ENCODE measurements at places on chromosomes 5 and 9.

DNA sequence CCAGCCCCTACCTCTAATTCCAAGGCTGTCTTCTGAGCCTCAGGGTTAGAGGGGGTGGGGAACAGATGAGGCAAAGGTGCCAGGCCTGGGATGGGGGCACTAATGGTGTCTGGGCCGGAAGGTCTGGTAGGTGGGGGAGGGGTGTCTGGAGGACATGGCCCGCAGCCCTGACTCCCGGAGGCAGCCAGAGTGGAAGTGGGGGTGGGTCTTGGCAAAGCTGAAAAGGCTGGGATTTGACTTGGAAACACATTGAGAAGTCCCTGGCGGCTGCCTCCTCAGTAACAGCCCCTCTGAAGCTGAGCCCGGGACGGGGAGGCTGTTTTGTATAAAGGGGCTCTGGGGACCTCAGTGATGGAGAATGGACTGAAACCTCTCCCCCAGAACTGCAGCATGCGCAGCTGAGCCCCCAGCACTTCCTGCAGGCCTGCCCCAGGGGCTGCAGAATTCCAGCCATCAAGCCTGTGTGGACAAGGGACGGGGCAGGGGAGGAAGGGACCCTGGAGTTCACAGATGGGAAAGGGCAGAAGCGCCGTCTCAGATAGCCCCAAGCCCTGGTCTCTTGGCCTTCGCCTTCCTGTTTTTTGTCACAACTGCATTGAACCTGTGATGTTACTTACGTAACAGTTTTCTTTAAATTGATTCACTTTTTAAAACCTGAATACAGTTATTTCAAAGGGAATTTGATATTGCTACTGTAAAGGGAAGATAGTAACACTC lies 49.3 kb upstream of the SYNPO start:
- no peak for DNase-seq

GRCh38 chr9:6645355-6646292 lies at the start of gene GLDC:
GLDC (minus strand) TSS chr9:6645729; CDS start chr9:6645499, 230 bp downstream.
- DNase-seq: no peak

DNA sequence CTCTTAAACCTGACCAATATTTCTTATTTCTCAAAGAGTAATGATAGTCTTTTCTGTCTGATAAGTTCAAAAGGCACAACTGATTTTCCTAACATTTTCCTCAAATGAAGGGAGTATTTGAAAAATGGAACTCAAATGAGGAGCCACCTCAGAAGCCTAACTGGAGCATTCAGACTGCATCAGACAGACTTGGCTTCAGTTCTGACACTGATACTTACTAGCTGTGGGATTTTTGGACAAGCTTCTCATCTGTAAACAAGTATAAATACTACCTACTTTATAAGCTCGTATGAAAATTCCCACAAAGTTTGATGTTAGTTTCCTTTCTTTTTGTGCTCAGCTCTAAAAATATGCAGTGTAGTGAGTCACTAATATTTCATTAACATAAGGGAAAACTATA lies 107.7 kb upstream of the CCDC152 start:
- DNase-seq: no peak

- no peak for DNase-seq
Measured at GRCh38 chr9:72315510-72316311, 49.3 kb downstream of the ZFAND5 start.

DNA sequence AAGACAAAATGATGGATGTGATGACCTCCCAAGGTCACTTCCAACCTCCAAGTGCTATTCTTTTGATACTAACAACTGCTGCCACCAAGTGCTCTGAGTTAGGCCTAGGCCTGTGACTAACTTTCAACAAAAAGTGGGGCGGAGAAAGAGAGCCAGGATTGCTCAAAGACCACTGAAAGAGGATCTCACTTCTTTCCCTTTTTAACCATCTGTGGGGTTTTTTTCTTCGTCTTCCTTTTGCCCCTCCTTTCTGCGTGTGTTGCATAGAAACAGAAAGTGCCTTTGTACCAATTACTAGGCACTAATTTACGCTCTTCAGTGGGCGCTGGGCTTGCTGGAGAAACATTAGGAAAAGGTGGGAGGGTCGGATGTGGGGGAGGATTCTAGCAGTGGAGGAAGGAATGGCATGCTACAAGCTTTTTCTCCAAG lies 8.0 kb downstream of the KLF9 start:
- DNase-seq: no peak

- DNase-seq: no peak
Measured at GRCh38 chr9:127419348-127419747, 4.8 kb upstream of the ZNF79 start.

DNA sequence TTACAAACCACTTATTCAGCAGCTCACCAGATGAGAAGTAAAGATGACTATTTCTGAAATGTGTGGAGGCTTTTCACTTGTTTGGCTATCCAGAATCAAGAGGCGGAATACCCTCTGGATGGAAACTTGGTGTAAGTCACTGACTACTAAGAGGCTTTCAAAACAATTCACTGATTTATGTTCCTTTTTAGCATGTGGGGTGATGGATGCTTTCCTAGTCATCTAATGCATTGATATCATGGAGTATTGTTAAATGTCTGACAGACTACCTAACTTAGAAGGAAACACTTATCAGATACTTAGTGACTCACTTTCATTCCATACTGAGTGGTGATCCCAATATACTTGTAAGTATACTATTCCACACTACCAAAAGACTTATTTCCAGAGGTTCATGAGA lies 141.4 kb downstream of the PLK2 start:
- no peak for DNase-seq

DNA sequence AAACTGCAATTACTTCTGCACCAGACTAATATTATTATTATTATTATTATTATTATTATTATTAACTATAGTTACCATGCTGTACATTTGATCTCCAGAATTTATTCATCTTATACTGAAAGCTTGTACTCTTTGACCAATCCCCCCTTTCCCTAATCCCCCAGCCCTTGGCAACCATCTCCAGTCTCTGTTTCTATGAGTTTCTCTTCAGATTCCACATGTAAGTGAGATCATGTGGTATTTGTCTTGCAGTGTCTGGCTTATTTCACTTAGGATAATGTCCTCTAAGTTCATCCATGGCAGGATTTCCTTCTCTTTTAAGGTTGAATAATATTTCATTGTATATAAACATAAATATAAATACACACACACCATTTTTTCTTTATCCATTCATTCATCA lies 287.0 kb upstream of the DAB2 start:
- no peak for DNase-seq

- DNase-seq: no peak
Measured at GRCh38 chr9:131951905-131952304, 127.8 kb downstream of the MED27 start.

DNA sequence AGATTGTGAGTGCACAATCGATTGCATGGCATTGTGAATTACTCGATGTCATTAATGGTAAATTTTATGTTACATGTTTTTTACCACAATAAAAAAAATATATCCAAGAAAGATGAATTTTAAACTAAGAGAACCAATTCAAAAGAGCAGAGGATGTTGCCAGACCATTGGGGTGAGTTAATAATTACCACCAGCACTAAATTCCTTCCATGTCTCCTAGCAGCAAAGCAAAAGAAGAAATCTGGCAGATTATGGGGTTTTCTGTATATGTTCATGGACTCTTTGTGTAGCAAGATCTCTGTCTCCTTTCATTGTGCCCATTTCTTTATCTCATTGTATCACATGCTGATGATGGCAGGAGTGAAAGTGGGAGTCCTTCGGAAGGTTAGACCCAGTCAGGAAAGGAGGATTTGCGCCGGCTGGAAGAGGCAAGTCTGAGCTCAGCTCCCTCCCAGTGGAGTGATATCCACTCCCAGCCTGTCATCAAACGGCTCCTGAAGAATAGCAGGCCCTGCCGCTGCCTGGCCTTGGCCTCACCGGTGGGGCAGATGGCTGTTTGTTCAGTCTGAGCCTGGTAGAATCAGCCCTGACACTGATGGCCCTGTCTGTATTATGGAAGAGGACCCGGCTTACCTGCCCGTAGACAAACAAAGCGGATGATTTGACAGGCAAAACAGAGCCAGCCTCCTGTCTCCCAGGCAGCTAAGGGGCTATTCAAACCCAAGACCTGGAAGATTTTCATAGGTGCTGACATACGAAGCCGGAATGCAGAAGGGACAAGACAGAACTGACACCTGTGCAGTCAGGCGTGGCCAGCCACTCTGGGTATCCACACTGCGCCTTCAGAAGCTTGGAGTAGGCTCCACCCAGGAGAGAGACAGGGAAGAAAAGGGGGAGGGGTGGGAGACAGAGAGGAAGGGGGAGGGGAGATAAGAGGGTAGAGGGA lies 21.9 kb upstream of the FOXE1 start:
- no peak for DNase-seq

DNA sequence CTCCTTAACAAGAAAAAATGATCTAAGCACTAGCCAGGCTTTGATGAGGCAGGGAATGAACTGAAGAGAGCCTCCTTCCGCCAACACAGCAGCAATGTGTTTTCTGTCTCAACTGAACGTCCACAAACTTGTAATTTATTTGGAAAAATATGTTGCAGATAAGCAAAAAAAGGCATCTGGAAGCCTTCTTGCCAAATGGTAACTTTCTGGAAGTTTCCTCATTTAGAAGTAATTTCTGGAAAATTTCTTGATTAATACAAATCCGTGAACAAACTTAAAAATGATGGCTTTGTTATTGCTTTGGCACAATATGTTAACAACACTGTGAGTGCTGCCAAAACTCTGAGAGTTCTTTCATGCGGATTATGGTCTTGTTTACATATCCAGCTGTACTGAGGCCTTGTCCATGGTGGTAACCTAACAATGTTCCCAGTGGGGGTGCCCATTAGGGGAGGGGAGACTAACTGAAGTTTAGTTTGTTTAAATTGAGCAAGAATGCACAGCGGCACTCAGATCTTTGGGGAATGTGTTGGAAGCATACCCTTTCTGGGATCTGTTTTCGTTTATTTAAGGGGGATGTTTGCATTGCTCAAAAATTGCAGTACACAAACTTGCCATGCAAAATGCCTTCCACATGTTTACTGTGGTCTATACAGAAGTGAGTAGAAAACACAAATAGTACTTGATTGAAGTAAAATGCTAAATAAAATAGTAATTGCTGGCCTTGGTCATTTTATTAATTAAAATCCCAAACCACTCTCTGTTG lies 334.7 kb downstream of the NR2F1-AS1 start:
- peak; percentile 54 for DNase-seq

- DNase-seq: no peak
Measured at GRCh38 chr5:151612689-151613427, 21.7 kb upstream of the FAT2 start.

DNA sequence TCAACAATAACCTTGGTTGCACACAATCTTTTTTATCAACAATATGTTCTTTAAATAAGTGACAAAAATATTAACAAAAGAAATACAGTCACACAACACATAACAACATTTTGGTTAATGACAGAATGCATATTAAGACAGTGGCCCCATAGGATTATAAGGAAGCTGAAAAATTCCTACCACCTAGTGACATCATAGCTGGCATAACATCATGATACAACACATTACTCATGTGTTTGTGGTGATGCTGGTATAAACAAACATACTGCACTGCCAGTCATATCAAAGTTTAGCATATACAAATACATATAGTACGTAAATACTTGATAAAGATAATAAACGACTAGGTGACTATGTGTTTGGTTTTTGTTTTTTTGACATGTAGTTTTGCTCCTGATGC lies 344.8 kb upstream of the POU5F2 start:
- DNase-seq: no peak

DNA sequence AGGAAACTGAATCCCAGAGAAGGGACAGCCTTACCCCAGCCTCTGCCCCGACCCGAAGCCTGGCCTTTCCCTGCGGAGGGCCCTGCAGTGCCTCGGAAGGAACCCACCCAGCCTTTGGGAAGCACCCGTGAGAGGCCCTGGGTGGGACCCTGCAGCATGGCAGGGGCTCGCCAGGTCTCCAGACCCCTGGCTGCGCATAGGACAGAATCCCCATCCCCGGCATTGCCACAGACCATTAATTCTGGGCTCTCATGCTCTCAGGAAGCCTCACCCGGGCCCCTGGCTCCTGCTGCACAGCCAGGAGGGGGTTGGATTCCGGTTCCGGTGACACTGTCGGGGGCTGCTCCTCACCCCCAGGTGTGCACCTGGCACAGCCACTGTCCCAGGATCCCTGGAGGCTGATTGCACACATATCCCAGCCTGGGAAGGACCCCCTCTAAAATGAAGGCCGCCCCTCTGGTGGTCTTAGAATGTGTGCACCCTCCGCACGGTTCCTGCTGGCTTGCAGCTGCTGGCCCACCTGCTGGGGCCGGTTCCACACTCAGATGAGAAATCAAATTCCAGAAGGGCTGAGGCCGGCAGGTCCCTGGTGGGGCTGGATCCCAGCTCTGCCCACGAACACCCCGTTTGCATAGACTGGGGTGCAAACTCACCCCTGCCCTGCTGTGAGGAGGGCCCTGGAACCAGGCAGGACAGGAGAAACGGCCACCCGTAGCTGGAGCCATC lies 4.7 kb downstream of the EGFL7 start:
- no peak for DNase-seq

- DNase-seq: no peak
Measured at GRCh38 chr5:65029178-65029577, 260.4 kb downstream of the CWC27 start.

DNA sequence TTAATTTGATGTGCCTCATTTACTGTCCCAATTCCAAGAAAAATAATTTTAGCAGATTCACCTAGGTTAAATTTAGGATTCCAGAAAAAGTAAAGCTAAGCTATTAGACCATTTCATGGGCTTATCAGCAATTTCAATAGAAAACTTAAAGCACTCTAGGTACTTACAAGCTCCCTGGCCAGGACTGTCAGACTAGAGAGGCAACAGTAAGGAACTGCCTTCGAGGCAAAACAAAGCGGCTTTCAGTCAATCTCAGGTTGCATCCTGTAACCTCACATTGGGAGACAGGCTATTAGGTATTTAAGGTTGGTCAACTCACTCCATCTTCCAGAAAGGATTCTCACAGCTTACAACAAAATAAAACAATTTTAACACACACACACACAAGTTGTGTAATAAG lies 48.7 kb upstream of the FSD1L start:
- DNase-seq: no peak

- no peak for DNase-seq
Measured at GRCh38 chr5:144468571-144468970, 297.9 kb downstream of the KCTD16 start.

GRCh38 chr5:27172693-27173092 lies 134.3 kb upstream of the CDH9 start:
- DNase-seq: no peak

GRCh38 chr5:128532127-128532526 lies 5.9 kb downstream of the FBN2 start:
- DNase-seq: no peak

DNA sequence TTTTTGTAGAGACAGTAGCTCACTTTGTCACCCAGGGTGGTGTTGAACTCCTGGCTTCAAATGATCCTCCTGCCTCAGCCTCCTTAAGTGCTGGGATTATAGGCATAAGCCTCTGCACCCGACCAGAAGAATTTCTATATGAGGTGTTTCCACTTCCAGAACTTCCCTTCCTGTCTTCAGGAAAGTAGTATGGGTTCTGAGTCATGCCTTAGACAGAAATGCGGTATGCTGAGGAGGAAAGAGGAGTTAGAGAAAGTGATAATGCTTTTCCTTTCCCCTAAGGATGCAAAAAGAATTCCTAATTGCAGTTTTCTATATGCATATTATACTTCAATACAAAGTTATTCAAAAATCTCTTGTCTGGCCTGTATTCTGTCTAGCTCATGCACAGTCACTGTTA lies 16.4 kb upstream of the ADAMTSL1 start:
- DNase-seq: no peak

All from right renal cortex interstitium (tissue), 3 donors.